ENCODE measurements at places on chromosomes 12 and 14.

- no peak for DNase-seq
Observed at GRCh38 chr12:120286768-120287490, 4.8 kb downstream of the RNU4-2 start.

GRCh38 chr12:56081393-56082347 lies 1.7 kb downstream of the ERBB3 start:
- DNase-seq = no peak

DNA sequence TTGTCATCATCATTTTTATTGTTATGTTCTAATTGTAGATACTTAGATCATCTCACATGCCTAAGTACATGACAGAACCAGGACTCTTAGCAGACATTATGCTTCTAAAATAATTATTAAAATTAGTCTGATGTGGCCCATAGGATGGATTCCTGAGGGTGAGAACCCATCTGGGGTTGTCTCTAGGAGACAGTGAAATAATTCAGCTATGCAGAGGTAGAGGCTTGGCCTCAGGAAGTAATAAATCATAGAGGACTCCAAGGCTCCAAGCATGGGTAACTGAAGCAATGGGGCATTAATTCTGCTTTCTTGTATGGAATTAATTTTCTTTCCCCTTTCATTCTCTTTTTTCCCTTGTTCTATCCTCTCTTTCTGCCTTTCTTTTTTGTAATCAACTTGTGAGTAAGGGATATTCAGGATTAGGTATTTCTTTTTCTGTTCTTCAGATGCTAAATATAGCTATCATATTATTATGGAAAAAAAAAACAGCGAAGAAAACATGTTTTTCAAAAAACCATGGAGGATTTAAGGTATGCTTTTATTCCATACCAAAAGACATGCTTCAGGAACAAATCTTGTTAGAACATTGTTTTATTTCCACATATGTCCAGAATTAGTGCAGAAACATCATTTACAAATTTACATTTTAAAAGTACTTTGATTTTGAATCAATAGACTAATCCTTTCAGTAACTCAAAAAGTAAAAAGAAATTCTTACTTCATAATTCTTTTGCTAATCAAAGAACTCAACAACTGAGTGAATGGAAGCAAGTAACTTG lies 263.2 kb downstream of the TRHDE start:
- DNase-seq = no peak

GRCh38 chr14:53044486-53044885 lies 93.6 kb upstream of the FERMT2 start:
- DNase-seq = peak; percentile 34

- no peak for DNase-seq
Observed at GRCh38 chr14:78519863-78520262, 349.7 kb downstream of the NRXN3 start.

GRCh38 chr12:1457901-1458300 lies 136.5 kb downstream of the FBXL14 start:
- DNase-seq = peak; percentile 68

GRCh38 chr14:35285168-35286002 lies 6.8 kb upstream of the PSMA6 start:
- DNase-seq = no peak

- no peak for DNase-seq
Observed at GRCh38 chr12:58263816-58264215, 322.4 kb downstream of the ATP23 start.

- no peak for DNase-seq
Observed at GRCh38 chr14:49992901-49993339, 100.0 kb downstream of the ARF6 start.

DNA sequence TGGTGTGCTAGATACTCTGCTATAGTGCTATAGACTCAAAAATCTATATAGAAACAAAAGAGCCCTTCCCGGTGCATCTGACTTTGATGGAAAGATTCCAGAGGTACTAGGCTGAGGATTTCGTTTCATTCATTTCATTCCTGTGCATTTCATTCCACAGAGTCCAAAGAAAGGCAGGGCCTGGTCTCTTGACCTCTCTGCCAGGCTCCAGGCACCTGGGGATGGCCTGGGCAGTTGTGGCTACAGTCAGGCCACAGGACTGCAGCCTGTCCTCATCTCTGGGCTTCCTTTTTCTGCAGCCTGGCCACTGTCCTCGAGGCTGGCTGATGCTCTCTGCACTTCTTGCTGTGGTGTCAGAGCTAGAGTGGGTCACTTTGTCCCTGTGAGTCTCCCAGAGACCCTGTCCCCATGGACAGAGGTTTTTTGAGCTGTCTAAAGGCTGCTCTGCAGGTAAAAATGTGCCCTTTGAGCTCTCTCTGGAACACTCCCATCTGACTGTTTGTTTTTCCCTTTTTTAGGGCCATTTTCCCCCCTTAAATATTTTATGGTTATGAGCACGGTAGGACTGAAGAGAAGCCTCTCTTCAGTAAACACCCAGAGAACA lies 3.2 kb upstream of the VDR start:
- DNase-seq = no peak

DNA sequence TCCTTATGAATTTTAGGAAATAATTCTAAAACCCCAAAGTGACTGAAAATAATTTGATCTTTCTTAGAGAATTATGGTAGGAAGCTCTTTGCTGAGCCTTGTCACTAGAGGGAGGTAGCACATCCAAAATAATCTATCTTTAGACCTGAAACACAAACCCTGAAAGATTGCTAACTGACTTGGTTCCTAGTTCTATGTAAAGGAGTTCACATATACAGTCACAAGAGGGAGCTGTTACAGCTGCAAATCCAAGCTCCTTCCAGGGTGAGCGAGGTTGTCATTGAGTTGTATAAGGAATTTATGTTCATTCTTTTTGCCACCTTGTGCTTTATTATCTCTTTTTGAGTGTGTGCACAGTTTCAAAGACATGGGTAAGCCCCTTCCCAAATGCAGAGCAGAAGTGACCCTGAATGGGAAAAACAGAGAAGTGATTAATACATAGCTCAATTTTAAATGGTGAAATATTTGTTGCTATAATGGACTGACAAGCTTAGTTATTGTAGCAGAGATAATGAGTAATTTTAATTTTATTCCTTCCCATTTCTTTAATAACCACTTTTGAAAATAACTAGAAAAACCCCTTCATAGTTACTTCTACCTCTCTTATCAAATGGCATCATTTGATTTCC lies 387.9 kb downstream of the DAD1 start:
- DNase-seq = no peak

- DNase-seq = no peak
Observed at GRCh38 chr12:120855823-120856588, 48.2 kb downstream of the SPPL3 start.

GRCh38 chr14:95217391-95217900 lies 60.1 kb upstream of the DICER1 start:
- DNase-seq = no peak

- DNase-seq = no peak
Observed at GRCh38 chr12:15329891-15330290, 7.6 kb downstream of the PTPRO start.

DNA sequence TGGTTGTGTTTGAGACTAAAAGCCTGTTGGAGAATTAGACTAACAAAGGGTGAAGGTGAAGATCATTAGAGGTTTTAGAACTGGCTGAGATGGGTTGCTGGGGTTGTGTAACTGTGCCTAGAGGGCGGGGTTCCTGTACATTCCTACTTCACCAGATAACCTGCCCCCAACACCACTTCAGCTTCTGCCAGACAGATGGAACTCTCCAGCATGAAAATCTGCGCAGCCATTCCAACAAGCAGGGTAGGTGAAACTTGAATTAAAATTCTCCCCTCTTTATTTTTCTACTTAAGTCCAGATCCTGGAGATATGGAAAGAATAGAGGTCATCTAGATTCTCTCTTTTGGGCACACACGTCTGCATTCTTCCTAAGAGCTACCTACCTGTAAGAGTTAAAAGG lies 6.0 kb downstream of the FOXG1 start:
- DNase-seq = no peak

DNA sequence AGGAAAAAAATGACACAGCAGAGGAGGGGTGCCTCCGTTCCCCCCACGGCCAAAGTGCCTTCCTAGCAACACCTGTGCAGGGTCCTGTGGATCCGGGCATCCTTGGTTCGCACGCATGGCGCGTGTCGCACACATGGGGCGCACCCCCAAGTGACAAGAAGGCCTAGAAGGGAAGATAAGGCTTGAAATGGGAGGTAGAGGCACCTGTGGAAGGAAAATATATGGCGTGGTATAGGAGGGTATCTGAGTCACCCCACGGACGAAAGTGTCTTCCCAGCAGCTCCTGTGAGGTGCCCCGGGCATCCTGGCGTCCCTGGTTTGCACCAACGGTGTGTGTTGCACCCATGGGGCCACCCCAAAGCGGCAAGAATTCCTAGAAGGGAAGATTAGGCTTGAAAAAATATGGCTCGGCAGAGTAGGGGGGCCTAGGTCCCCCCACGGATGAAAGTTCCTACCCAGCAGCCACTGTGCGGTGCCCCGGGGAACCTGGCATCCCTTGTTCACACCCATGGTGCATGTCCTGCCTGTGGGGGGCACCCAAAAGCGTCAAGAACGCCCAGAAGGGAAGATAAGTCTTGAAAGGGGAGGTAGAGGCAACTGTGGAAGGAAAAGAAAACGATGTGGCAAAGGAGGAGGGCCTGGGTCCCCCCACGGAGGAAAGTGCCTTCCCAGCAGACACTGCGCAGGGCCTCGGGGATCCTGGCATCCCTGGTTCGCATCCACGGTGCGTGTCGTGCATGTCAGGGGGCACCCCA lies 280.0 kb downstream of the ALG10 start:
- no peak for DNase-seq

GRCh38 chr14:104794099-104794498 lies 1.4 kb downstream of the AKT1 start:
- no peak for DNase-seq

GRCh38 chr12:130216031-130216430 lies 53.8 kb downstream of the FZD10 start:
- no peak for DNase-seq

- no peak for DNase-seq
Observed at GRCh38 chr14:101407328-101407727, 154.0 kb upstream of the DIO3 start.

DNA sequence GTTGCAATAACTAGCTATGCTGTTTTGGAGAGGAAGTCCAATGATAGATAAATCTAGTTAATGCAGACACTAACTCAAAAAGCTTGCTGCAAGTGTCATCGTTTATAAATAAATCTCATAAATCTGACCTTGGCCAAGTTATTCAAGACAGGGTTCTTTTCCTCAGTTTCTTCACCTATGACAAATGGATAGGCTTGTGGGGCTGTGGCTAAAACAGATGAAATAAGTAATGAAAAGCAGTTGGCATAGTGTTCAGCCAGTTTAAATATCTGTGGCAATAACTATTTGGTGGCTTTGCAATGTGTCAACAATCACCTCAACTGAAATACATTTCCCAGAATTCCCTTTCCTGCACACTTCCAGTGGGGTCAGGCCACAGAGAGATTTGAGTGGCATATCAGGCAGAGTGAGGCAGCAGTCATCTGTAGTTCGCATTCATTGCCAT lies 169.9 kb downstream of the DYRK2 start:
- no peak for DNase-seq

GRCh38 chr14:24885410-24885913 lies 164.5 kb downstream of the STXBP6 start:
- no peak for DNase-seq

DNA sequence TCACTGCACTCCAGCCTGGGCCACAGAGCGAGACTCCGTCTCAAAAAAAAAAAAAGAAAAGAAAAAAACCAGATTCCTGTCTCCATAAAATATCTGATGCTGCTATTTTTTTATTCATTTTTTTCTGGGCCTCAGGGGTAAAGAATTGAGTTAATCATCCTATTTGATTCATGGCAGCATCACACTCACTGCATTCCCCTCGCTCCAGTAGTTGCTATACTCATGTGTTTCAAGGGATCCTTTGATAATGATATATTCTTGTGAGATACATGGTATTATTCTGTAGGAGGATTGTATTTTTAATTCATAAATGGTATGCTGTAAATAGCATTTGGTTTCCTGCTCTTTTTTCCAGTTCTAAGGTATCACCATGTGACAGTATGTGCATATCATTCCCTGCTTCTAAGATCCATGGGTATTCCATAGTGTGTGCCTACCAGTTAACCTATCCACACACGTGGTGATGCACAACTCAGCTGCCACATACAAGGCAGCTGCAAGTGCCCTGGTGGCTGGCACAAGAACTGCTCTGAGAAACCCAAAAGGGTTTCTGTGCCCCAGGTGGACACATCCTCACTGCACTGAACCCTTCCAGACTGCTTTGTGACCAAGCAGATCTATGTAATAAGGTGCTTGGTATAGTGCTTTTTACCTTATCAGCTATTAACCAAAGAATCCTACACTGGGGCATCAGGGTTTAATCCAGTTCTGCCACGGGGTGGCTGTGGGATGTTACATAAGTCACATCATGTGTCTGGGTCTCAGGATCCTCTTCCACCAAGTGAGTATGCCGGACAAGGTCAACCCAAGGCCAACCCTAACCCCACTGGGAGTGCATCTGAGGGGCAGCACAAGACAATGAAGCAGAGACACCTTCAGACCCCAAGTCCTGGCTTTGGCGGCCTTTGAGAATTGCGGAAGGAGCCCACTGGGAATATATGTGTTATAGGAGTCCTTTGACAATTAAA lies 74.6 kb downstream of the ZFP36L1 start:
- no peak for DNase-seq

DNA sequence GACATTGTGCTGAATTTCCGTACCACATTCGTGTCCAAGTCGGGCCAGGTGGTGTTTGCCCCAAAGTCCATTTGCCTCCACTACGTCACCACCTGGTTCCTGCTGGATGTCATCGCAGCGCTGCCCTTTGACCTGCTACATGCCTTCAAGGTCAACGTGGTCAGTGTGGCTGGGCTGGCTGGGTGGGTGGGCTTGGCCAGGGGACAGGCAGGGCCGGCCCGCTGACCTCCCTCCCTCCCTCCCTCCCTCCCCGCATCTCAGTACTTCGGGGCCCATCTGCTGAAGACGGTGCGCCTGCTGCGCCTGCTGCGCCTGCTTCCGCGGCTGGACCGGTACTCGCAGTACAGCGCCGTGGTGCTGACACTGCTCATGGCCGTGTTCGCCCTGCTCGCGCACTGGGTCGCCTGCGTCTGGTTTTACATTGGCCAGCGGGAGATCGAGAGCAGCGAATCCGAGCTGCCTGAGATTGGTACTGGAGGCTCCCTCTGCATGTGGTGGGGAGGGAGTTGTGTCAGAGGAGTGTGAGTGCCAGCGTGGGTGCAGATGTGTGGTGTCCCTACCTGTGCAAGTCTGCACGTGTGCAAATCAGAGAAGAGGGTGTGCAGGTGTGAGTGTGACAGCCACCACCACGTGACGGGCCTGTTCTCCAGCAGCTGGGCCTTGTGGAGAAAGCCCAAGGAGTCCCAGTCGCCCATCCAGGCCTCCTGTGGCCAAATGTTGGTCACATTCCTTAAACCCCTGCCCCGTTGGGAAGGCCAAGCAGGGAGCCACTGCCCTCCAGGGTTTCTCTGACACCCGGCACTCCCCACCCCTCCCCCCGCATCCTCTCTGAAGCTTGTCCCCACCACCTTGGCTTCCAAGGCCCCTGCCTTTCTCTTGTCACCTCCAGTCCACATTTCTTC lies 5.3 kb downstream of the KCNH3 start:
- no peak for DNase-seq

Data from AG09319 (cell line).